Stimulated activated naive CD8-positive, alpha-beta T cell treated with anti-CD3 and anti-CD28 coated beads, Interleukin-15, Interleukin-2, amounts not matched to agents 100 U/mL and 50 U/mL, for 24 hours (primary cell): ENCODE measurements at places on chromosomes 12 and 14.

DNA sequence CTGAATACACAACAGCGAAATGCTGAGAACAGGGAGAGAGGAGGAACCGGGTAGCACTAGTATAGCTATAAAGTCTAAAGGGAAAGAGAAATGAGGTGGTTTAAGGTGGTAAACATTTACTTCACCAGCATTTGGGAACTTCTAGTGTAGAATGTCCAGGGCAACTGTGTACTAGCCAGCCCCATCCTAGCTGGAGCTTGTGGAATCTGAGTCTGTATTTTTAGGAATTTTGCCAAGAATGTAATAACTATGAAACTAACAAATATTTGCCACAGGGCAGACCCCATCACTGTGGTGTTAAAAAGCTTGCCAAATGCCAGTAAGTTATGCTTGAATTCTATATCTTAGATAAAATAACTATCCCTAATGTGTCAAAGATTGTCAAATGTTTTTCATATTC, 398.9 kb upstream of the MIS18BP1 start:
- no peak for DNase-seq

DNA sequence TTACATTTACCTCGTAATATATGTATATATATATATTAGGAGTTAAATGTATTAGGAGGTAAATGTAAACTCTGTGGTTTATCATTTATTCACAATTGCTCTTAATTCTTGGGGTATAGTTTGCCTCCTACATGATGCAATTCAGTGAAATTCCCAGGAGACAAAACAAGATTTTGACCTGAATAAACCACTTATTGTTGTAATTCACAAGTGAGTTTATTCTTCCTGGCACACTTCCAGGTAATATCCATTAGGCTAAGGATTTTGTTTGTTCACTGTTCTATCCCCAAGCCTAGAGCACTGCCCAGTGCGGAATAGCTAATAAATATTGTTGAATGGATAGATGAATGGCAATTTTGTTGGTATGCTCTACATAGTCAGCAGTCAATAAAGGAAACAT, 3.0 kb downstream of the SMIM10L1 start:
- no peak for DNase-seq

DNA sequence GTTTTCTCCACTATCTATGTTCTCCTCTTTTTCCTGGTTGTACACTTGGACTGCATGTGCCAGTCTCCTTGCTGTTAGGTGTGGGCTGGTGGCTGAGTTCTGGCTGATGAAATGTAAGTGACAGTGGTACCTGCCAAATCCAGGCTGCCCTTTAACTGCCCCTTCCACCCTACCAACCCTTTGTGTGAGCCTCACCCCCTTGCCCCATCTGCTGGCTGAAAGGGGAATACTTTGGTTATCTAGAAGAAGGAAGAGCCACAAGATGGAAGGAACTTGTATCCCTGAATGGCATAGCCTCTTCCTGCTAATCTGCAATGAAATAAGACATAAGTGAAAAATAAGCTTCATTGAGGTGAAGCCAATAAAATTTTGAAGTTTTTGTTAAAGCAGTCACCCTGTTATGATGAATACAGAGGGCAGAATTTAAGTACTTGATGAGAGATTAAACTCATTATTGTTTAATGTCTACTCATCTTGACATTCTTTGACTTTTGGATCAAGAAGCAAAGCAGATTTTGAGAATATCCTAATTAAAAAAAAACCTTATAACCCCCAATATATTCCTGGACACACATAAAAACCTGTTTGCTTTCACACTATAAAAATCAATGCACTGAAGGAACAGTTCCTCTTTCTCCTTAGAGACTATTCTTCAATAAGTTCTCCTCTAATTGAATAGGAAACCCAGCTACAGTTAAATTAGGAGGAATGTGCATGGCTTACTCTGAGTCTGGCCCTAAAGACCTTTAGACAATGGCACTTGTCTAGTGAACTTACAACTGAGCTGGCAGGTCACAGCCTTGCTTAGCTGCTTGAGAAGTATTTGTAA, 262.6 kb upstream of the BTG1 start:
- peak; percentile 67 for DNase-seq

- no peak for DNase-seq
These were observed 25.1 kb downstream of the RBMS2 start for GRCh38 chr12:56546680-56547079.

GRCh38 chr14:68394764-68395143, 398.1 kb downstream of the ZFP36L1 start:
- DNase-seq, result no peak
